ENCODE measurements at places on chromosomes 16 and 17. TPM values are rescaled to one million over a fixed set of nuclear protein-coding genes. Genes with fewer than 3 reads are reported as not detected.

DNA sequence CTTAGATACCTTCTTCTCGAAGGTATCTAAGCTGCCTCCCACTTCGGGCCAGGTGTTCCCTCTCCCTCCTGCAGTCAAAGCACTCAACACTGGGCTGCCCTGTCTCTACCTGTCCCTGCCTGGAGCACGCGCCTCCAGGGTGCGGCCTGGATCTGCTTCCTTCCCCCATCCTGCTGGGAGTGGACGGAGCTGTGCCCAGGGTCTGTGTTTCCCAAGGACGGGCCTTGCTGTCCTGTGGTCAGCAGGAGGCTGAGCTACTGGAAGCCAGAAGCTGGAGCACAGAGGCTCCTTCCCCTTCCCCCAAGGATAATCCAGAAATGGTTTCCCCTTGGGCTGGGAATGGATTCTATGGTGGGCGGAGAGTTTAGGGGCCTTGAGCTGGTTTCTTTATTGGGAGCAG lies 16.7 kb downstream of the LLGL2 start:
- no peak for DNase-seq

DNA sequence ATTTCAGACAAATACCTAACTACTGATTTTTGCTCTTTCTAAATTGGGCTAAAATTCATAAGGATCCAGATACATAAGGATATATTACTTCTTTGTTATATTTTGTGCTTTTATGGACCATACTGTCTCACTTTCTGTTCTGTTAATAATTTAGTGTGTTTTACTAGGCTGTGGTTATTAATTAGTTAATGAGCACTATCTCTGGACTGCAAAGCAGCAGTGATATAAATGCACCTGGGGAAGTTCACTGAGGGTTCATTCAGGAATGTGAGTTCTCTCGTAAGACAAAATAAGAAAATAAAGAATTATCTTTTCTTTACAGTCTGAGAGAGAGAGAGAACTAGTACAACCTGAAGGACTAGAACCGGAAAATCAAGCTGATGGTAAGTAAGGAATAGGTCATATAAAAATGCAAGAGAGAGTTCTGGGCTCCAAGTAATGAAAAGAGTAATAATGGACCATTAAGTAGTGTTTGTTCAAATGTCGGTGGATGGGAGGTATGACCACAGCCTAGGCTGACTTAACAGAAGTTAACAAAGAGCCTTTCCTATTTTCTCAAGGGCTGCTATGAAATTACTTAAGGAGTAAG lies 55.6 kb downstream of the IKZF3 start:
- DNase-seq = no peak

GRCh38 chr17:27559506-27560481 lies 71.2 kb upstream of the LGALS9 start:
- peak; percentile 61 for DNase-seq

DNA sequence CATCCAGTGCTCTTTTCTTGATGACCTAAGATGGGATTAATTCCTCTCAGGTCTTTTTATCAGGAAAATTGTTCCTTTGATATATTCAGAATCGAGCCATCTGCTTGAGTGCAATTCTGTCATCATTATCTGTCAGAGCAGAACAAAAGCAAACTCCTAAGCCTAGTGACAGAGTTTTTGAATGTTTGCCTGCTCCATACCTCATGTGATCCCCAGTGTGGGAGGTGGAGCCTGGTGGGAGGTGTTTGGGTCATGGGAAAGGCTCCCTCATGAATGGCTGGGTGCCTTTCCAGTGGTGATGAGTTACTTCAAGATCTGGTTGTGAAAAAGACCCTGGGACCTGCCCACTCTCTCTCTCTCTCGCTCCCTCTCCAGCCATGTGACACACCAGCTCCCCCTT lies 628.2 kb downstream of the CDH11 start:
- DNase-seq = no peak

GRCh38 chr17:52207796-52208195 lies 49.3 kb upstream of the CA10 start:
- no peak for DNase-seq

DNA sequence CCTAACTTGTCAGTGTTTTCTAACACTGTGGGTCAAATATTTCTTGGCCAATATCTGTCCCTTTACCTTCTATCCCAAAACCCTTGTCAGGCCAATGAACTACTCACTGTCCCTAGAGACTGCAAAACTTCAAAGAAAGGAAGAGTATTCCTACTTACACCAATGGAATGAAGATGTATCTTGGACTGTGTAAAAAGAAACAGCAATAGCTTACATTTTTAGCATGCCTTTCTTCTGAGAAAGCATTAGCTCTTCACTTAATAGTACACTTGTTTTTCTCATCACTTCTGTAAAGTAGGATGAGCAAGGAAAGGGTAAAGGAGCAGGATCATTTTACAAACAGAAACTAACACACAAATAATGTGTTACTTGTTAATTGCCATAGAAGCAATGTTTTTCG lies 73.9 kb downstream of the STH start:
- DNase-seq = no peak

- no peak for DNase-seq
These were observed 53.6 kb upstream of the ICAM2 start for GRCh38 chr17:64073771-64074703.

Gene C17orf58
- total RNA-seq = 55.8 TPM

DNA sequence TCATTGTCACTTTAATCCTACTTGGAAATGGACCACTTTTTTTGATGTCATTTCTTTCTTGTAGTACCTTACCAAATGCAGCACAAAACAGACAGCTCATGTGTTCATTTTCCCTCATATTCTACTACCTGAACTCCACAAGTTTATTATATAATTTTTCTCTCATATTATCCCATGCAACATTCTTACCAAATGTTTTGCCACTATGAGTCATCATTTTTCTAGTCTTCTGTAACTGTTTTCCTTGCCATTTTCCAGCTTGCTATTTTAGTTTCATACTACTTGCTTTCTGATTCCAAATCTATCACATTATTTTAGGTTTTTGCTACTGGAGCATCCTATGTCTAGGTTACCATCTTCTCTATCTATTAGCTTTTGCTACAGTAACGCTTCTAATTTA lies 332.7 kb downstream of the ZFHX3 start:
- no peak for DNase-seq

Gene SSTR5
- 0.21 TPM for total RNA-seq

Gene FZD2
- 21.1 TPM for total RNA-seq

DNA sequence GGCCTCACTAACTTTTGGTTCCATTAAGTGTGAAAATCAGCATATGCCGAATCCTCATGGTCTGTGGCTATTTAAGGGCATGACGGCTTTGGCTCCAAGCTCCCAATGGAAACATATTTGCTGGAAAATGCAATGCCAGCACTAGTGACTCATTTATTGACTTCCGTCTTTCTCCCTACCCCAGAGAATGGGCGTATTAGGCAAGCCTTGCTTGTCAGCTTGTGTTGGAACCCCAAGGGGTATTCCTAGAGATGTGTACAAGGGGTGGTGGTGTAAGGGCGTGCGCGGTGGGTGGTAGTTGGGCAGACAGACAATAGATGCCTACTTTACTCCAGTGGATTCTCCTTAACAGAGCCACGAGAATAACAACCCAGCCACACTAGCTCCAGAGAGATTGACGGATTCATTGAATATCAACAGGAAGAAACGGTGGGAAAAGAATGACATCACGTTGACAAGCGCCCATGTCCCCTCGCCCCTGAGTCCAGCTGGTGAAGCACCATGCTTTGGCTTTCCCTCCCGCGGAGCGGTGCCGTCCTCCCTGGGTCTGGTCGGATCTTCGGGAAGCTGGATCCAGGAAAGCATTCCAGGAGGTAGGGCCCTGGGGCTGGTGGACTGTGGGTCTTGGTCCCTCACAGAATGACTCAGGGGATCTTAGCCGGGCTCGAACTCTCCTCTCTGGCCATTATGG lies 10.3 kb downstream of the CD300LB start:
- DNase-seq = no peak

Gene C17orf67
- 1.5 TPM for total RNA-seq

Gene ZPBP2
- not detected for total RNA-seq

Gene C16orf90
- total RNA-seq = not detected

Gene GJD3
- total RNA-seq = 0.38 TPM

GRCh38 chr16:28288114-28288513 lies 4.2 kb upstream of the SBK1 start:
- DNase-seq = no peak

GRCh38 chr16:27819881-27820610 lies 243.5 kb downstream of the GSG1L start:
- DNase-seq = no peak

Gene KRT28
- not detected for total RNA-seq

DNA sequence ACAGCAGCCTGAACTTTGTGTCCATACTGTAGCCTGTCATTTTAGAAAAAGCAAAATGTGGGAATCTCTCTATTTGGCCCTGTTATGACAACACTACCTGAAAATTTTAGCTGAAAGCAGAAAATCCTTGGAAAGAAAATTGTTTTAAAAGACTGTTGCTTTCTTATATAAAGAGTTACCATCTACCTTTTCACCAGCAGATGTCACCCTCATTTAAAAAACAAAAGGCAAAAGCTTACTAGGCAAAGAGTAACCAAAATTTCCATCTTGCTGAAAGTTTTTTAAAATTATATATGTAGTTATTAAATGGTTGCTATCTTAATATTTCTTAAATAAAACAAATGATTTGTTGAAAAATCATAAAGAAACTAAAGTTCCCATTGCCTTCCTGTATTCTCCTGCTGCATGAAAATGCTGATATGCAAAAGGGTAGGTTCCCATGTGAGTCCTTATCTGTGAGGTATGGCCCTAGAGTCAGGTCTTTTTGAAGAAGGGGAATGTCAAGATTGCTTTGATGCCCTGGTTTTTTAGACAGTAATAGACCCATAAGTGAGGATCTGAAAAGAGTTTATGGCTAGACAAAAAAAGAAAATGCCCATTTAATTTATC lies 61.0 kb downstream of the TNRC6C start:
- no peak for DNase-seq

- peak; percentile 5 for DNase-seq
These were observed 224.0 kb downstream of the CDH8 start for GRCh38 chr16:61812251-61812650.

GRCh38 chr16:85646976-85647375 lies 33.9 kb downstream of the GSE1 start:
- no peak for DNase-seq

Gene TRPV2
- total RNA-seq = 5.5 TPM

DNA sequence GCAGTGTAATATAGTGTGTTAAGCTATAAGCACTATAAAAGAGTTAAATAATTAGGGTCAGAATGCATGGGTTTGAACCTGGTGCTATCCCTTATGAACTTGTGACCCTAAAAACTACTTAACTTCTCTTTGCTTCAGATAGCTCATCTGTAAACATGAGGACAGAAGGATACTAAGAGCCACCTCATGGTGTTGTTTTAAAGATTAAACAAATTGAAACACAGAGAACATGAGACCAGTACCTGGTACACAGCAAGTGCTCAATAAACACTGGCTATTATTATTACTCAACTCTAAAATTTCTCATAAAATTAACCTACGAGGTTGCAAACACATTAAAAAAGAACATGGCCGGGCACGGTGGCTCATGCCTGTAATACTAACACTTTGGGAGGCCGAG lies 43.3 kb downstream of the SMURF2 start:
- DNase-seq = no peak

DNA sequence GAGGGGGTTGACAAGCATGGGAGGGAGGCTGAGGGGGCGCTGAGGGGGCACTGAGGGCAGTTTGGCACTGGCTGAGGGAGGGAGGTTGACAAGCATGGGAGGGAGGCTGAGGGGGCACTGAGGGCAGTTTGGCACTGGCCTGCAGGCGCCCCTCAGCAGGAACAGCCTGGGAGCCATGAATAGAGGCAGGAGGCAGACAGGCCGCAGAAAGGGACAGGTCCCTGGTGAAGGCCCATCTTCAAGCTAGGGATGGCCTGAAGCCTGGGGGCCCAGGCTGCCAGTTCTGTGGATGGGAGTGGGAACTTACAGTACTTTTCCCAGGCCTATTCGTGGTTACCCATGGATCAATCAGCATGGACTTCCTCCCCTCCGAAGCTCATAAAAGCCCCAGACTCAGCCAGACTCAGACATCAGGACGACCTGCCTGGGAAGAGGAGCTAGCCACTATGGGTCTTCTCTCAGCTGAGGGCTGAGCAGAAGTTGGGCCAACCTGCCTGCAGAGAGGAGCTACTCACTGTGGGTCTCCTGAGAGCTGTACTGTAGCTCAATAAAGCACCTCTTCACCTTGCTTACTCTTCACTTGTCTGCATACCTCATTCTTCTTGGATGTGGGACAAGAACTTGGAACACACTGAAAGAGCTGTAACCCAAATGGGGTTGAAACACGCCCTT lies 72.8 kb upstream of the BRD7 start:
- DNase-seq = no peak

Gene SLC22A31
- 0.81 TPM for total RNA-seq

Gene PPP1R27
- total RNA-seq = not detected

DNA sequence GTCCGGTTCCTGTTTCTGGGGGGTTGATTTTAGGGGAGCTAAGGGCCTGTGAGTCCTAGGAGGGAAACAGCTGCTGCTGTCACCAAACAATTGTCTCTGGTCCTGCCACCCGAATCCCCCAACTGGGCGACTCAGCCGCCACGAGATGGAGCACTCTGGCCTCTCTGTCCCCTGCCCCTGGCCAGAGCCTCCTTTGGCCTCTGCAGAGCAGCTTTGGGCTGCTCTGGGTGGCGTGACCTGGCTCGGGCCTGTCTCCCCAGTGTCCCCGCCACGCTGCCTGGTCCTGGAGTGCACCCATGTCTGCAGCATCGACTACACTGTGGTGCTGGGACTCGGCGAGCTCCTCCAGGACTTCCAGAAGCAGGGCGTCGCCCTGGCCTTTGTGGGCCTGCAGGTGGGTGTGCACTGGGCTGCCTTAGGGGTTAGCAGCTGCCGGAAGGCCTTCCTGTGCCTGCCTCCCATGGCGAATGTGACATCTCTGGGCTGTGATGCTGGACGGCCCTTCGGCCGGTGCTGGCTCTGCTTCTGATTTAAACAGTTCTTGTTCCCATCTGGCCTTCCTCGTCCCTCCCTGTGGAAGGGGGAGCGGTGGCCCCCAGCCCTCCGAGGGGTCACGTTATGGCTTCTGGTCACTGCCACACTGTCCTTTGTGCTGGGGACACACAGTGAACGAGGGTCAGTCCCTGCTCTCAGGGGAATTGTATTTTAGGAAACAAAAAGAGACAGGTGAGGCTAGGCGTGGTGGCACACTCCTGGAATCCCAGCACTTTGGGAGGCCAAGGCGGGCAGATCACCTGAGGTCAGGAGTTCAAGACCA lies 11.6 kb upstream of the RNF213 start:
- peak; percentile 48 for DNase-seq

Gene EPOP
- total RNA-seq = 6.2 TPM

DNA sequence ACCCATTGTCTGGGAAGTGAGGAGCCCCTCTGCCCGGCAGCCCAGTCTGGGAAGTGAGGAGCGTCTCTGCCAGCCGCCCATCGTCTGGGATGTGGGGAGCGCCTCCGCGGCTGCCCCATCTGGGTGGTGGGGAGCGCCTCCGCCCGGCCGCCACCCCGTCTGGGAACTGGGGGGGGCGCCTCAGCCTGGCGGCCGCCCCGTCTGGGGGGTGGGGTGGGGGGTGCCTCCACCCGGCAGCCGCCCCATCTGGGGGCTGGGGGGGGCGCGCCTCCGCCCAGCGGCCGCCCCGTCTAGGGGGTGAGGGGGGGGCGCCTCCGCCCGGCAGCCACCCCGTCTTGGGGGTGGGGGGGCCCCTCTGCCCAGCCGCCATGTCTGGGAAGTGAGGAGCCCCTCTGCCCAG lies 78.4 kb downstream of the RPGRIP1L start:
- peak; percentile 20 for DNase-seq

- no peak for DNase-seq
These were observed 5.6 kb downstream of the STAT5B start for GRCh38 chr17:42270596-42270995.

All from H7 (cell line).